Fibroblast of skin of left biceps (primary cell): ENCODE measurements at places on chromosomes 2 and 18.

GRCh38 chr2:172462373-172462848 lies 35.0 kb downstream of the ITGA6 start:
- no peak for DNase-seq

- DNase-seq, result no peak
Observed at GRCh38 chr2:190173392-190173791, 110.9 kb upstream of the MSTN start.

DNA sequence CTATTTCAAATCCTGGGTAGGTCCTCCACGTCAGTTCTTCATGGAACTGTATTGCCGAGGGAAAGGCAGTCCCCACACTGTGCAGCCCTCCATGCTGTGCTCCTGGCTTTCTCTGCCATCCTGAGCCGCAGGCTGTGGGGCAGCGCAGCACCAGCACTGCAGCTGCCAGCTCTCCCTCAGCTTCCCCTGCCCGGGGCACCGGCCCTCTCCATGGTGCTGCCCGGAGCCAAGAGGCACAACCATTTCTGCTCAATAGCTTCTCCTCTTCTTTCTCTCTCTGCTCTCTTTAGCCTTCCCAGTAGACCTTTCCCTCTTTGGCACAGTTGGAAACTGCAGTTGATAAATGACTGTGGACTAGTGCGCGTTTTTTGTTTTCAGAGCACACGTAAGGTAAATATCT lies 12.1 kb downstream of the ANKRD23 start:
- no peak for DNase-seq

GRCh38 chr2:59770651-59771050 lies 782.8 kb downstream of the BCL11A start:
- no peak for DNase-seq

DNA sequence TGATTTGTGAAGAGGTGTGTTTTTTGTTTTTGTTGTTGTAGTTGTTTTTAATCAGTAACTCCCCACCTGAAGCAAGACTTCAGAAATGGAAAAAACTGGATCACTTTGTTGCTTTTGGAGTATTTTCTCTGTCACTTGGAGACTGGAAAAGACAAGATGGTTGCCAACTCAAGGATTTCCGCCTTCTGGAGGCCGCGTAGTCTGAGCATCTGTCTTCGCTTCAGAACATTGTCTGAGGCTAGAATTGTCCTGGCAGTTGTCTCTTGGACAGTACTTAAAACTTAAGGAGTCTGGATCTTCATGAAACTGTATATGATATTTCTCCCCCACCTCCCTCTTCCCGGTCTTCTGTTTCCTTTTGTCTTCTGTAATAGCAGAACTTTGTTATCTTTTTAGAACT lies 67.7 kb downstream of the ARHGAP28 start:
- DNase-seq, result no peak

DNA sequence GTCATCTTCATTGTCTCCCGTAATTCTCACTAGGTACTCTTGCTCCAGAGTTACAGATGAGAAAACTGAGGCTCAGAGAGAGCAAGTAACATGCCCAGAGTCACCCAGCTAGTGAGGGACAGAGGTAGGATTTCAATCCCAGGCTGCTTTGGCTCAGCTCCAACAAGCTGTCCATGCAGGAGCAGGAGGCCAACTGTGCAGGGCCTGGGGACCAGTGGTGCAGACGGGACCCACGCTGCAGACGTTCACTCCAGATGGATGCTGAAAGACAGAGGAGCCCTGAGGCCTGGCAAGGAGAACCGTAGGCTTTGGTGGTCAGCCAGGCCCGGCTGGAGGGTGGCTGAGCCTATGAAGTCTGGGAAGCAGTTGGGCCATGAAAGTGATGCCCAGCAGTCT lies 102.6 kb downstream of the MCFD2 start:
- no peak for DNase-seq

- DNase-seq, result no peak
Observed at GRCh38 chr2:11574176-11575046, 40.6 kb downstream of the GREB1 start.

DNA sequence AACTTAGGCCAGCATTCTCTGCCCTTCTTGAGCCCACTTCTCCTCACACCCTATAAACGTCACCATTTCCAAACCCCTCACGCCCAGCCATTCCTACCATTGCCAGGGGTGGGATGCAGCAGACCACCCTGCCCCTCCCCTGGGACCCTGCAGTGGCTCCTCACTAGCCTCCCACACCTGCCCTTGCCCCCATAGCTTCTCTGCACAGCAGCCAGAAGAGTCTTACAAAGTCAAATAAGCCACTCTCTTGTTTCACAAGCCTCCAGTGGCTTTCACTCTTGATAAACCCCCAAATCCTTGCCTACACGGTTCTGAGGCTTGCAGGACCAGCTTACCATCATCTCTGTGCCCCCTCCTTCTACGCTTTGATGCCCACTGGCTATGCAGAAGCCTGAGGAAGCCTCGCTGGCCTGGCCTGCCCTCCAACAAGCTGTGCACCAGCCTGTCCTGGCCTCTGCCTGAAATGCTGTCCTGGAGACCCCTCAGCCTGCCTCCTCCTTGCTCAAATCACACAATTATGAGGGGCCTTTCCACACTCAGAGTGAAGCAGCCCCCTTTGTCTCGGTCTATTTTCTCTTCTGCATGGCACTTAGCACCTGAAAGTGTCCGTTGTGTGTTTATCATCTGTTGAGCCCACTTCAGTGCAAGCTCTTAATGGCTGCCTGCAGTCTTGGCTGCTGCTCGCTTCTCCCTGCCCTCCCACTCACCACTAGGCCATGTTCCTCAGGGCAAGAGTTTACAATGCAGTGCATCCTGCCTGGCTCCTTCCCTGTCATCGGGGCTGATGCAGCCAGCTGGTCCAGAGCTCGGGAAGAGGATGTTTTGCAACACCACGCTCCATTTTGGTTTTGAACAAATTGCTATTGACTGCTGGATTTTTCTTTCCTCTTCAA lies 82.6 kb upstream of the RGPD5 start:
- no peak for DNase-seq

- peak; percentile 49 for DNase-seq
Observed at GRCh38 chr18:55422456-55423180, 165.4 kb downstream of the TCF4 start.

- no peak for DNase-seq
Observed at GRCh38 chr2:135615404-135615803, 84.1 kb downstream of the R3HDM1 start.

- DNase-seq, result no peak
Observed at GRCh38 chr2:30355306-30355705, 91.7 kb upstream of the LCLAT1 start.

DNA sequence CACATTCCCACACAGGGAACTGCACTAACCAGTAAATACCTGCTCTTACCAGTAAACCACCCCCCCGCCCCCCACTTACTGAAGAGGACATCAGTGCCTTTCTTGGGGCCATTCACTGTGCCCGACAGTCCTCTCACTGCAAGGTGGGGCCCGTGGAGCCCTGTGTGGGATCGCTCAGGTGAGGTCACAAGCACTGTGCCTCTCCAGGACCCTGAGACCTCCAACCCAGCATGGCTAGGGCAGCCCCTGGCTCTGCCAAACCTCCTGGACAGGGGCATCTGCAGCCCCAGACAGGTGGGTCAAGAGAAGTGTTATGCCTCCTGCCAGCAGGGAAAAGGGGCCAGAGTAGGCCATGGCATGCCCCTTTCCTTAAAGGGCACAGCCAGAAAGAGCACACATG lies 6.7 kb upstream of the NEURL3 start:
- no peak for DNase-seq

GRCh38 chr18:8631265-8631664 lies 22.0 kb downstream of the RAB12 start:
- no peak for DNase-seq

GRCh38 chr2:20633794-20634506 lies 16.9 kb downstream of the HS1BP3 start:
- DNase-seq, result no peak

DNA sequence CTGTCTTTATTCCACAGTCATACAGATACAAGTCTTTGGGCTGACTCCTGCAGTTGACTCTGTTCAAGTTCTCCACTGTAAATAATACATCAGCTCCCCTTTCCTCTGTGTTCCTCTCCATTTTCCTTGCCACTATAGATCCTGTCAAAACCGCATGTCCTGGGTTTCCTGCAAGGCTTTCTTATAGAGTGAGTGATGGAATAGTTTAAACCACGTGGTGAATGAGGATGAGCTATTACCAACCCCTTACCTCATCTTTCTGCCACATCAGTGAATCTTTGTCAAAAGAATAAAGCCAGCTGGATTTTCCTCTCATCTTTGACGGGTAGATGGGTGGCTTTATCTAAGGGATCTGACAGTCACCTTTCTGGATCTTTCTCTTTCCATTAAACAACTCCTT lies 3.9 kb upstream of the GALNT14 start:
- no peak for DNase-seq

DNA sequence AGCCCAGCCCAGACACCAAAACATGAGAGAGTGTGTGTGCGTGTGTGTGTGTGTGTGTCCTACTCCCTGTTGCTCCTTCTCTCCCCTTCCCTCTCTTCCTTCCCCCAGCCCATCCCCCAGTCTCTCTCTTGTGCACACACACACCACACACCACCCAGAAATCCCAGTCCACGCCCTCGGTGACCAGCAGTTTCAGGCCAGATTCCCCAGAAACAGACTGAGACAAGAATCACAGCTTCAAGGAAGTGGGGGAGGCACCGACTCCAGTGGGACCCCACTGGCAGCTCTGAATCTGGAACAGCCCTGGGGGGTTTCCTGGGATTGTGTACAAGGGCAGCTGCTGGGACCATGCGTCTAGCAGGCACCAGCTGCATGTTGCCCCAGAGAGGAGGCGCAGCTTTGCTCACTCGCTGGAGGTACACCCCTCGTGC lies 113.5 kb downstream of the NDUFA10 start:
- DNase-seq, result no peak

DNA sequence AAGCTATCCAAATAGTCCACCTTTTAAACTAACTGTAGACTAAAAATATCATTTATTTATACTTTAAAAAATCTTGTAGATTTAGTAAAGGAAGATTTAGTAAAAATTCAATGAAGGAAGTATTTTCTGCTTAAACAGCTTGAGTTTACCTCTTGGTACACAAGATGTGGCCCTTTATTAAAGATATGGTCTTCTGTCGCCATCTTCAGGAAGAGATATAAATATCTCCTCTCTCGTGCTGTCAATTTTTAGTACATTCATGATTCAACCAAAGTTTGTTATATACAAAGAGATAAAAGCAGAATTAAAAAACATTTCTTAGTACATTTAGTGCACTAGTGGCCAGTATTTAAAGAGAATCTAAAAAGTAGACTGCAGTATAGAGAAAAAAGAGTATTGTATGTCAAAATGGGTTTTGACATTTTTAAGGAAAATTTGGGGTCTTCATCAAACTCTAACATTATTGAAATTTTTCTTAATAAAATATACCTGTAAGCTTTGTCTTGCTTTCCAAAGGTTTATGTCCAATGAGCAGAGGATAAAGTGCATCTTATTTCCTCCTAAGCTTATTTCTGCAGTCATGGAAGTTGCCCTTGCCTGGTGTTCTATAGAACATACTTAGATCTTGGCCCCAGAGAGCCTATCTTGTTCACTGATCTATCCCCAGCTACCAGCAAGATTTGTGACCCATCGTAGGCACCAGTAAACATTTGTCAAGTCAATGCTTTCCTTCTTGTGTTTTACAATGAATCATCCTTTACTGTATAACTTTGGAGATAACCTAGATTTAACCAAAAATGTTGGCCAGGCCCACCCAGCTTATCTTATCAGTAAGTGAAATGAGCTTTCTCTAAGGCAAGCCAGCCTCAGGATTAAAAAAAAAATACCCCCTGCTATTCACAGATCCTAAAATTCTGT lies 18.5 kb upstream of the EML6 start:
- peak; percentile 38 for DNase-seq

DNA sequence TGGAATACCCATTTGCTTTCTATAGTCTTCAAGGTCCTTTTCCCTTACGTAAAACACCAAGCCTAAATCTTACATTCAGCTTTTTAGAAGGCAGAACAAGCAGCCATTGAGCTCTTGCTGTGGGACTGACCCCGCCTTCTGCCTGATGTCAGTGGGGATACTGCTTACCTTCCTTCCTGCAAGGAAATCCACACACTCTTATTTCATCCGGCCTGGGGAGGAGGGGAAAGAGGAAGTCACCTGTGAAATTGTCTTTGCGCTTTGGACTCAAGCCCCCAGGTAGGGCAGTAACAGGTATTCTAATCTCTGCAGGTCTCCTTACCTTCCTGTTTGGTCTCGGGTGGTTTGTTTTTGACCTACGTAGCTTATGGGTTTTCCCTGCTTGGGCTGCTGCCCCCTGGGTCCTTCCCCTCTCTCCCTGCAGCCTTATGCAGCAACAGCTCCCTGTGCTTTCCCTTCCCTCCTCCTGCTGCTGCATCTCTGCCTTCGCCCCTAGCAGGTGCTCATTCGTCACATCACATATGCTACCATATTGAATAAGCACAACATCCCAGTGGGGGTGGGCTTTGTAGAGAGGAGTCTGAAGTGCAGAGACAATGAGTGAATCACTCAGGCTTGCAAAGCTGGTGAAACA lies 402.5 kb upstream of the TRIB2 start:
- no peak for DNase-seq

GRCh38 chr2:108403494-108403893 lies 25.7 kb downstream of the SULT1C4 start:
- DNase-seq, result no peak

- peak; percentile 26 for DNase-seq
Observed at GRCh38 chr18:57846258-57846657, 43.1 kb upstream of the ATP8B1 start.

DNA sequence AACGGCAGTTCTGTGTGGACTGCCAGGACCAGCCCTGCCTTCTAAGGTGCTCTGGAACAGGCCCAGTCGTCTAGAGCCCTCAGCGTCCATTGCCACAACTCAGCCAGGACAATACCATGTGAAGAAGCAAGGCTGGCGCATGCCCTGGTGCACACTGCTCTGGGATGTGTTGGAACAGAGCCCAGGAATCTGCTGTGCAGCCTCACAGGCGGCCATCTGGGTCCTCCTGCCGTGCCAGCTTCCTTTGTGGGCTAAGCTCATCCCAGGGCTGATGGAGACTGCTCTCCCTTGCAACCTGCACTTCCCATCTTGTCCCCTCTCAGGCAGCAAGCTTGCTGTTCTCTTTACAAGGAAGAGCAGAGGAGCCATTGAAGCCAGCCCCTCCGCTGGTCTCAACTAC lies 246.4 kb upstream of the PXDN start:
- no peak for DNase-seq

GRCh38 chr2:223943561-223944008 lies 1.6 kb downstream of the WDFY1 start:
- peak; percentile 33 for DNase-seq

DNA sequence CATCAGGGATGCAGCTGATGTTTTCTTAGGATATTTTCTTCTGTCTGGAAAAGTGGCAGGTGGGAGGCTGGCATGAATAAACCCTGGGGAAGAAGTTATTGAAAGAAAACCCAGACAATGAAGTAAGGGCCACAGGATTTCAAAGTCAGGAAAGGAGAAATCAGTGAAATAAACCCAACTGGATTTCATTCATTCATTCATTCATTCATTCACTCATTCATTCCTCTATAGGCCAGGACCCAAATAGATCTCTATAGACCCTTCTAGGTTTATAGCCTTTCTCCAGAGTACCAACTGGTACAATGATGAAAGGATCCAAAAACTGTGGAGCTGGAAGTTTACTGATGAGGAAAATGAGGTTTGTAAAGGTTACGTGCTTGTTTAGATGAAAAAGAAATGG lies 67.3 kb upstream of the DNMT3A start:
- DNase-seq, result no peak

- no peak for DNase-seq
Observed at GRCh38 chr2:28216331-28216730, 176.3 kb upstream of the FOSL2 start.

- DNase-seq, result no peak
Observed at GRCh38 chr2:25397777-25398176, 56.1 kb upstream of the DNMT3A start.

- no peak for DNase-seq
Observed at GRCh38 chr2:160820691-160821090, 327.1 kb upstream of the RBMS1 start.

GRCh38 chr2:74286725-74287124 lies 56.5 kb downstream of the SLC4A5 start:
- no peak for DNase-seq
